ENCODE measurements at places on chromosomes 2 and 18.

GRCh38 chr2:230128623-230129342, 60.1 kb upstream of the SLC16A14 start:
- no peak for DNase-seq

GRCh38 chr18:25516747-25517498, 165.0 kb upstream of the ZNF521 start:
- no peak for DNase-seq

- no peak for DNase-seq
Measured at GRCh38 chr18:73663581-73663980, 484.1 kb downstream of the FBXO15 start.

DNA sequence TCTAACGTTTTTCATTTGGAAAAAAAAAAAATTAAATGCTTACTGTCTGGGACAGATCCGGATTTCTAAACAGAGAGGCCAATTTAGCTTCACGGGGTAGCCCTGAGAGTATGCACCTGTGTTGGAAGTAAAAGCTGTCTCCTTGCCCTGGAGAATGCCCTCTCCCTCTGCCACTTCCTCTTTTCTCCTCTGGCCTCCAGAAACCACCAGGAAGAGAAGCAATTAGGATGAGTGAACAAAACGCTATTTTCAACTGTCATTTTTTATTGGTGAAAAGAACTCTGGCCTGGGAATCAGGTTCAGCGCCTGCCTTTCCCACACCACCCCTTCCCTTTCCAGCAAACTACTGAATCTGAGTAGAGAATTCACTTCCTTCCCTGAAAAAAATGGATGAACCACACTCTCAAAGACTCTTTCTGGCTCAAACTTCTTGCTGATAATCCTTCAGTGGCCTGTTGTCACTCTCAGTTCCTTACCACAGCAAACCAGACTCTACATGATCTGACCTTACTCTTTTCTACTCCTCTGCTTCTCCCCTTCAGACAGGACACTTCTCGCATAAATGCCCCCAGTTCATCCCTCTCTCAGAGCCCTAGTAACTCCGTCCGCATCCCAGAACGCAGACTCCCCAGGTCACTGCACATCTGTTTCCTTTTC, 29.8 kb downstream of the KLF7 start:
- no peak for DNase-seq

GRCh38 chr2:109736177-109736827, 57.8 kb upstream of the RGPD5 start:
- peak; percentile 35 for DNase-seq

- no peak for DNase-seq
Measured at GRCh38 chr2:36698993-36699392, 2.5 kb downstream of the VIT start.

GRCh38 chr2:9282128-9283112, 75.8 kb downstream of the ASAP2 start:
- no peak for DNase-seq

DNA sequence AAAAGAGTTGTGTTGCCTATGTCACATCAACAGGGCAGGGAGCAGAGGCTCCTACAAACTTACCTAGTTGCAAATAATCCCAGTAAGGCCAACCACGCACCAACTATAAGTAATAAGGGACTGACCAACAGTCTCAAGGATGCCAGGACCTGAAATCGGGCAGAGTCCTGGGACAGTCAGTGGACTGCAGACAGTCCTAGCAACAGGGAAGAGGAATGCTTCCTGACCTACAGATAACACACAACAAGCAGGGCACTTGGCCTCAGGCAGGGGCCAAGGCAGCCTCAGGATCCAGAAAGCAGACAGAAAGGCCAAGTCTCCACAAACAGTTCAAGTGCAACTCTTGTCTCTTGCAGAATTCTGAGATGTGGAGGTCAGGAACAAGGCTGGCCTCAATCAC, 56.2 kb downstream of the GALNT14 start:
- no peak for DNase-seq

DNA sequence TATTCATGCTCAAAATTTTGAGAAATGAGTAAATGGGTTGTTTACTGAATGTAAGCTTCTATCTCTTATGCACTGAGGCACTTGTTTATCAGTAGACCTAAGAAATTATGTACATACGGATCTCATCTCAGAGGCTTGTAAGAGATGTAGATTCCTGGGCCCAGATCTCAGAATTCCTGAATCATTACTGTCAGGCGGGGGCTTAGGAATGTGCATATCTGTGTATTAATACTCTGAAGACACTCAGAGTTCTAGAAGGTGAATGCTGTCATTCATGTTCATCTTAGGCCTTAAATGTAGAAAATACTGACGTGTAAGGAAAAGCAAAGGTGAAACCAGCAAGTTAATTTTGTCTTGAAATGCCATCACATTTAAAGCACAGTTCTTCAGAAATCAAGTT, 169.6 kb downstream of the FMNL2 start:
- no peak for DNase-seq

GRCh38 chr2:78260861-78261260, 738.7 kb upstream of the LRRTM4 start:
- DNase-seq: no peak

DNA sequence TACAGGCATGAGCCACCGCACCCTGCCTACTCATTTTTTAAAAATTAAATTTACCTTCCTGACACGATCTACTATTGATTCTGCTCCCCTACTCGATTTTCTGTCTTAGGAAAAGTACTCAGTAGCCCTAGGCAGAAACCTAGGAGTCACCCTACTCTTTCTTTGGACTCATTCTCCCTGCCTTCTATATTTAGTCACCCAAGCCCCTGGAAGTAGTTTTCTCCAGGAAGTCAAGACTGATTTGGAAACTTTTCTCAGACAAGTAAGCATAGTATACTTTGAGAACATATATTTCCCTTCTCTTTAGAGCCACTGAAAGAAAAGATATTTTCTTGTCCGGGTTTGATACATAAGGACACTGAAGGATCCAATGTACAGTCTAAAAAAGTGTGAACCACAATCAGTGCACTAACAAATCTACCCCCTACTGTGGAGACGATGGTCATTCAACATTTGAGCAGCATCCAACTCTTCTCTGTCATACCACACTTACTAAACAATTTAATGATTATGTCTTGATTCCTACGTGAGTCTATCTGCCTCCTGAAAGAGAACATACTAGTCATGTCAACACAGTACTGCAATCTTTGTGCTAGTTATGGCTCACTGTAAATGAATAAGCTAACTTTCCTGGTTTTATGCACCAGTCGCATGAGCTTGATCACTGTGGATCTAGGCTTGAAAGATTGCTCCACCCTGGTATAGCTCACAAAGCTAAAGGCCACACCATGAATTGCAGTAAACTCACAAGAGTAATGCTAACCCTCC, 19.8 kb downstream of the YWHAQ start:
- no peak for DNase-seq

GRCh38 chr2:165499131-165499530, 29.6 kb downstream of the CSRNP3 start:
- DNase-seq: no peak

DNA sequence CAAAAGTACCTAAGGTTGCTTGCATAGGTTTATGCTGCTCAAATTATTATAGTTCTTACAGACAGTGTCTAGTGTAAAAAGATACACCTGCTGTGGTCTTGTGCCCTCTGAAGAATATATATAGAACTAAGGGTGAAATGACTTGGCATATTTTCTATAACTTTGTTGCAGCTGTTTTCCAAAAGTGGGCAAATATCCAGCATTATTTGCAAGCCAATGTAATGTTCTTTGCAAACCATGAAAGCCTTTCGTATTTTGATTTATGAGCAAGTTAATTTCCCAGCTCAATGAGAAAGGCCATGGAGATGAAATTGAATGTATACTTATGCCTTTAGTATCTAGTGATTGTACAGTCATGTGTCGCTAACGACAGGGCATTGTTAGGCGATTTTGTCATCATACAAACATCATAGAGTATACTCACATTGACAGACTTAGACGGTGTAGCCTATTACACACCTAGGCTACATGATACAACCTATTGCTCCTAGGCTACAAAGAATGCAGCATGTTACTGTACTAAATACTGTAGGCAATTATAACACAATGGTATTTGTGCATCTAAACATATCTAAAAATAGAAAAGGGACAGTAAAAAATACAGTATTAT, 116.3 kb downstream of the PLCL1 start:
- DNase-seq: no peak

DNA sequence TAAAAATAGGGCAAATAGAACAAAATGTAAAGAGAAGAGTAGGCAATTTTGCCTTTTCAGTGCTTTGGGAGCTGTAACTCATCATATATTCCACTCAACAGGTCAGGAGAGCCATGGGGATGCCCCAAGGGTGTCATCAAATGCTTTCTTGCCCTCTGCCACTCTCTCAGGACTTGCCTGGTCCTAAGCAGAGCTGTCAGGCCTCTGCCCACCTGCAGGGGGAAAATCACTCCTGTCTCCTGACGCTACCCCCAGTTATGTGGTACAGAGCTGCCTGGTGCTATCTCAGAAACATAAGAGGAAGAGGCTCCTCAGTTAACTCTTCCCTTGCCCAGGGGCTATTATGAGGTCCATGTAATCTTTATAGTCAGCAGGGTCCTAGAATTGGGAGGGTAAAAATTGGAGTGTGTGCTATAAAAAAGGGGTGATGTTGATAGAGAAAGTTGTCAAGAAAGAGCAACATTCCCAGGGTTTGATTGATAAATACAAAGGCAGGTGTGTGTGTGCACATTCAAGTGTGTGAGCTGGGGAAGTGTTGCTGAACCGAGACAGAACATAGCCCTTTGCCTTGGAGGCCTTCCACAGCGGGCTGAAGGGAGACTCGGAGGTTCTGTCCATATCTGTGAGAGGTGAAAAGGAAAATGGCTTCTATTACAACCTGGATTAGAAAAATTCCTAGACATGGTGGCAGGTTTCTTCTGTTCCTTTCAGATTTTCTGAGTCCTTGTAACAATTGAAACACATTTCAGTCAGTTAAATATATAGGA, 25.4 kb downstream of the PTPRM start:
- DNase-seq: no peak

DNA sequence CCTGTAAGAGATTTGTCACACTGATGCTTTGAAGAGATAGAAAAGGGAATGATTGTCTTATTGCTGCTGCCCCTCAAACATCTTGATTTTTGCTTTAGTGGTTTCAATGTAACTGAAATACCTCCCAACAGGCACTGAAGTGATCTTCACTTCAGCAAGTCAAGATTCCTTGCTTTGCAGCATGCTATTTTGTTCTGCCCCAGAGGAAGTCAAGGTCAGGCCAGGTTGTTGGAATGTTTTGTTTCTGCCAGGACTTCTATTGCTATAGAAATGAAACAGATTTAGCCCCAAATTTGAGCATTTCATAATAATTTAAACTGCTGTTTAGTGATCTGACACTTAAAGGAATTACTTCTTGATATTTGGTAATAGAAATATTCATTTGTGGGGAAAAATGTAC, 277.6 kb downstream of the ZNF804A start:
- no peak for DNase-seq

DNA sequence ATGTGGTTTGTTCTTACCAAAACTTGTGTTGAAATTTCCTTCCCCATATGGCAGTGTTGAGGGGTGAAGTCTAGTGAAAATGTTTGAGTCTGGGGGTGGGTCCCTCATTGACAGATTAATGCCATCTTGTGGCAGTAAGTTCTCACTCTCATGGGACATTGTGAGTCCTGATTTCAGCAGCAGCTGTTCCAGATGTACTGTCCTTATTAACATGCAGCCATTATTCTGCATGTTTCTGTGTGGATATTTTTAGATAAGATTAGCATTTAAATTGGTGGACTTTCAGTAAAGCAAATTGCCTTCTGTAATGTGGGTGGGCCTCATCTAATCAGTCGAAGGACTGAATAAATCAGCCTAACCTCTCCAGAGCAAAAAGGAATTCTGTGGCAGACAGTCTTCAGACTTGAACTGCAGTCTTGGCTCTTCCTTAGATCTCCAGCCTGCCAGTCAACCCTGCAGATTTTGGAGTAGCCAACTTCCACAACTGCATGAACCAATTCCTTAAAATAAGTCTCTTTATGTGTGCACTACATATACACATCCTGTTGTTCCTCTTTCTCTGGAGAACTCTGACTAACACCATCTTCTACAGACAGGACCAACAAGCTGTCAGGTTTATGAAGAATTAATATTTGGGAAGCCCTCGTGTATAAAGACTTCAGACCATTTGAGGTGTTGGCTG, 138.7 kb upstream of the ZNF516 start:
- DNase-seq: no peak

DNA sequence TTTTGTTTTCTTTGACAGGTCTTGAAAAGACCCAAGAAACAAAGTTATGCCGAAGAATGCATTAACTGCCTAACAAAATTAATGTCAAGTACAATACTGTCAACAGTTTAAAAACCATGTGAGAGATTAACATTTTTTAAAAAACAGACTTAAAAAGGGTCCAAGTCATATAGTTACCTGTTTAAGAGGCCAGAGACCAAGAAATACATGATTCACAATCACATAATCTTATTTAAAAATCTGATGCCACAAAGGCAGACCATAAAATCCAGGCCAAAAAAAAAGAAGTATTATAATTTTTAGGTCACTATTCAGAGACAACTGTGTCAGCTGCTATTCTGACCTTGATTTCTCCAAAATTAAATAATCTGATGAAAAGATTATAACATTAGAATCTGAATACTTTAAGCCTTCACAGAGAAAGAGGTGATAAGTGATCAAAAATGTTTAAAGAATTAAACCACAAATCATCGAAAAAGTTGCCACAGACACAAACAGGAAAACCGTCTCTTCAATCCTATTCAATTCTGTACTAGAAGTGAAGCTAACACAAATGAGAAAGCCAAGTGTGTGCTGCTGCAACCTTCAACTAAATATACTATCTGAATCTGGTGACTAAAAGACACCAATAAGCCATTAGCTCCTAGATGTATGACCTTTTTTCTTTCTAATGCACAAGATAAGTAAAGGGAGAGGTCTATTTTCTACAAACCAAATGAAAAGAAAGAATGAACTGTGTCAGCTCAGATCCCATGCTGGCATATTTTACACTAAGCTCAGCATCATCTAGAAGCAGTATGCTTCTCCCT, 286.0 kb downstream of the ZEB2 start:
- DNase-seq: no peak

- DNase-seq: peak; percentile 12
Measured at GRCh38 chr2:105103481-105103880, 65.6 kb downstream of the MRPS9 start.

DNA sequence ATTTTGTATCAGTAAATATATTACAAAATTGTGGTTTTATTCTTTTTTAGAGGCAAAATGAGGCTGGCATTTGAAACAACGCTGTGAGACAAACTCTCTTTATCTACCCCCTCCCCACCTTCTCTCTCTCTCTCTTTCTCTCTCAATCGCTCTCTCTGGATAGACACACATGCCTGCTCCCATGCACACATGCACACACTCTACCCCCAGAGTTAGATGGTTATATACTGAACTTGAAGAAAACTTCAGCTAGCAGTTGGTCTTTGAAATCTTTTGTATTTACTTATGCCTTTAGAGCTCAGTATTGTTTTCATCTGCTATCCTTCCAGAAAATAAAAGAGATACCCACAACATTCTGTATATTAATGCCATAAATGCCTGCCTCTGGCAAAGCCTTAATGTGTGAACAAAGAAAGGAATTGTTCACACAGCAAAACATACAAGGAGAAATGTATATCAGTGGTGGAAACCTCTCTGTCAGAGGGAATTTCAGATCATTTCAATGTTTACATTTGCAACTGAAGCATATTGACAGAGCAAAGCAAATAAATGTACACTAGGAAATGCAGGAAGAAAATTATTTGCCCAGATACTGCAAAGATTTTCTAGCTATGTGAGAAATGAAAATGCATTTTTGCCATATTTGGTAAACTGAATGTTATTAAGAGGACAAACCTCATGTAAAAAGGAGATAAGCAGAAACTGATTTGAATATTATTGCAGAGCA, 217.0 kb upstream of the UBE2E3 start:
- DNase-seq: peak; percentile 63
